Effector memory CD4-positive, alpha-beta T cell (primary cell): ENCODE measurements at places on chromosomes 13 and 19.

- peak; percentile 56 for DNase-seq
Observed at GRCh38 chr19:50147462-50148423, 15.3 kb downstream of the IZUMO2 start.

DNA sequence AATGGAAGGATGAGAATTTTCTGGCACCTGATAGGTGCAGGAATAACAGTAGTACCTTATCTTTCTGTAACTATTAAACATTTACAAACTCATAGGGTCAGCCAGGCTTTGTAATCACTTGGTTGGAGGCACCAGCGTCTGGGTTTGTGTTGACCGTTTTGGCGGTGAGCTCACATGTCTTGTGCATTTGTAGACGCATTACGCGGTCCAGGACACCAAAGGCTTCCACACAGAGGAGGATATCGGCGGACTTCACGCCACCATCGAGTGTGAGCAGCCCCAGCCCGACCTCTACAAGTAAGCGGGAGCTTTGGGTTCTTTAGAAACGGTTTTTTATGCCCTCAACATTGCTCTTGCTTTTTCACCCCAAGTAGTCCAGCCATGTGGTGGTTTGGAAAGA, 129.3 kb downstream of the ATP11A start:
- no peak for DNase-seq

GRCh38 chr13:30805603-30806011, 70.3 kb downstream of the ALOX5AP start:
- DNase-seq: no peak

DNA sequence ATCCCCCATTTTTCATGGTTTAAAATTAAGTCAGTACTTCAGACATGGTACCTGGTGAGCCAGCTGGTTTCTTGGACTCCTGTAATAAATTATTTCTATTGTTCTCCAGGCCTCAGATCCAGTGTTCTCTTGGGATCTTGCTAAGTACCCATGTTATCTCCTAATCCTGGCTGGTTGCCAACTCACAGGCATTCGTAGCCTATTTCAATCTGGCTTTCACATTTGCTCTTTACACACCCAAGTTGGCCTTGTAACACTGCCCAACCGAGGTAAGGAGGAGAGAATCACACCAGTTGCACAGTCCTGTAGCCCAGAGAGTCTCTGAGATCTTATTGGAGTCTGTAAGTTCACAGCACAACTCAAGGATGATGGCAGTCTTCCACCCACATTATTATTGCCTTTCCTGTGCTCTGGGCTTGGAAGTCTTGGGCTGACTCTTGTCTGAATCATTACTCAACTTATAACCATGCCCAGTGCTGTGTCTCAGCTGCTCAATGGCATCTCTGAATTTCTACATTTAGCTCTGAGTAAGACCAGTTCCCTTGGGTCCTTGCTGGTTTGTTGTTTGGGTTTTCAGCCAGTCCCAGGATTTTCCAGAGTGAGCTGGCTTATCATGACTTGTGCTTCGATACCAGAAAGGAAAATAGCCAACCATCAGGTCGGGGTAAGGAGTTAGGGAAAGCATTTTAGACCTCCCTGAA, 76.6 kb upstream of the KLF12 start:
- no peak for DNase-seq

DNA sequence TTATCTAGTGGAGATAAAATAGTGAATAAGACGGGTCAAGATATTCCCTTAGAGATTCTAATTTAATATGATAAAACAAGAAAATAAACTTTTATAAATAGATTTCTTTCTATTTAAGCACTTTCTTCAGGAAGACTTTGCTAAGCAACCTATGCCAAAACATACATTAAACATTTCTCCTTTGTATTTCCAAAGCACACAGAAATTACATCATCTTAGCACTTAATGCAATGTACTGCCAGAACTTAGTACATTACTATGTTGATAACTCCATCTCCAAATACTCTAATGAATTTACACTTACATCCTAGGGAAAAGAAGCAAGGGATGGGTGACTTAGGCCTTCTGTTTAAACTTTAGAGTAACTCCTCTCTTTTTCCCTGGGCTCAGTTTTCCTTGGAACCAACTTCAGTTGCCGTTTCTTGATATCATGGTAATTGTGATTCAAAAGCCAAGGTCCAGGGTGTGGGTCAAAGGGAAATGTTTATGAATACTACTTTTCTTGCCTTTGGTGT, 322.6 kb upstream of the PCDH20 start:
- no peak for DNase-seq

- DNase-seq: no peak
Observed at GRCh38 chr19:30148803-30149202, 206.8 kb downstream of the URI1 start.

DNA sequence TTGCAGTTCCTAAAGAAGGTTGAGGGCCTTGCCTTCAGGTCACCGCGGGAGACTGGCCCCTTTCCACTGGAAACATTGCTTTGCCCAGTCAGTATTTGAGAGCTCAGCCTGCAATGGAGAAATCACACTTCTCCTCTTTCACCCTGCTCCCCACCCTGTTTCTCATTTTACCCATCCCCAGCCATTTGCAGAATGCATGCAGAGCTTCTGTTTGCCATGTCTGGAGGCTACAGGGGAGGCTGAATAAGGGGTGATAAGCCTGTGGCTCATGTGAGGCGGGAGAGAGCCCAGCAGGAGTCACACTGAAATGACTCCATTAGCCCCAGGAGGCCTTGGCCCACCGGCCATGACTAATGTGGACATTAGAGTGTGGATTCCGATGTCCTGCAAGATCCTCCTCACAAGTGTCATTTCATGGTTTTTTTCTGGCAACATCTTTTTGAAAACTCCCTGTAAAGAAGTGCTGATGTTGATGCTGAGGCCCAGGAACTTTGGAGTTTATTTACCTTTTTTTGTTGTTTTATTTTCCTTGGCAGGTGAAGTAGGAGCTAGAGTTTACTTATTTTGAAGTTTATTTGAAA, 6.3 kb downstream of the SPINT2 start:
- DNase-seq: no peak

GRCh38 chr19:35000647-35001501, 751 bp downstream of the GRAMD1A start:
- peak; percentile 68 for DNase-seq

DNA sequence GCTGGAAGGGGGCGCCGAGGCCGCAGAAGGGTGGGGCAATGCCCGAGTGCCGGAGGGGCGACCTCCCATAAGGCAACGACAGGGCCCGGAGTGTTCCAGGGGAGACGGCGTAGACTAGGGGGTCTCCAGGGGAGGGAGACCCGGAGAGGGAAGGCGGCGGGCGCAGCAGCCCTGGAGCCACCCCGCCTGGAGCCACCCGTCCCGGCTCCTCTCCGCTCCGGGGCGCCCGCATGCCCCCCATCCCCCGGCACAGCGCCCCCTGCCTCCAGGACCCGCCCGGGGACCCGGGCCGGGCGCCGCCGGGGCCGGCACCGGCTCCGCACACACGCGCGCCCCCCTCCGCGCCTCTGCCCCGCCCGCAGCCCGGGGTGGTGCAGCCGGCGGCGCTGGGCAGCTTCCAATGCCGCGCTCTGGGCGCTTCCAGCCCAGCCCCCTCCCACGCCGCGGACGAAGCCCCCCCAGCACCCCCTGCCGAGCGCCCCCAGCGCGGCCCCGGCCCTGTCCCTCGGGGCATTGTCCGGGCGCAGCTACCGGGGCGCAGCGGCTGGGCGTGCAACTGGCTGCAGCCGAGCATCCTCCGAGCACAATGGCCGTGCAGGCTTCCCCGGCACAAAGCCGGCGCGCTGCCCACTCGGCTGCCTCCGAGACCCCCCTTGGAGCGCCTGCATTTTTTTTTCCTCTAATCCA, 519 bp downstream of the PTPRS start:
- no peak for DNase-seq

DNA sequence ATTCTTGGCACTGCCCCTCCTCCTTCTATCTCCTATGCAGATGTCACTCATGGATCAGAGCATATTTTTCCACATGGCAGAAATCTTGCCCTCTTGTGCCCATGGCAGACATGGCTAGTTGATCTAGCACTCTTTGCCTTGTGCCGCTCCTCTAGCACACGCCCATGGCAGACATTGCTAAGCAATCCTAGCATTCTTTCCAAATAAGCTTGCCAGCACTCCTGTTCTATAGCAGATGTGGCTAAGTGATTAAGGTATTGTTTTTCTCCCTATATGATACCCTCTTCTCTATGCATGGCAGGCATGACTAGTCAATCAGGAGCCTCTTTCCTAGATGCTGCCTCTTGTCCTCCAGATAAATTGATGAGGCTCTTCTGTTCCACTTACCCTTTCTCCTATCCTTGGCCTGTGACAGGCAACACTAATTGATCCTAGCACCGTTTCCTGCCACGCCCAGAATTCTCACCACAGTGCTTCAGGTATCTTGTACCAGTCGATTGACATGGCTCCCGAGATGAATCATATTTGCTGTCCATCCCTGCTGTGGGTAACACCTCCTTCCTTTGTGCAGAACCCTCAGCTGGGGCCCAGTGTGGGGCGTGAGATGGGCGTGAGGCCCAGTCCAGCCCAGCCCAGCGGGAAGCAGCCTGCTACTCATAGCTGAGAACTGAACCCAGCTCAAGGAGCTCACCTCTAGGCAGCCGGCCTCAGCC, 26.9 kb downstream of the TMED1 start:
- DNase-seq: peak; percentile 14

- DNase-seq: no peak
Observed at GRCh38 chr13:48726711-48727110, 73.0 kb downstream of the CYSLTR2 start.

GRCh38 chr13:96744367-96745331, 249.6 kb downstream of the OXGR1 start:
- DNase-seq: no peak

DNA sequence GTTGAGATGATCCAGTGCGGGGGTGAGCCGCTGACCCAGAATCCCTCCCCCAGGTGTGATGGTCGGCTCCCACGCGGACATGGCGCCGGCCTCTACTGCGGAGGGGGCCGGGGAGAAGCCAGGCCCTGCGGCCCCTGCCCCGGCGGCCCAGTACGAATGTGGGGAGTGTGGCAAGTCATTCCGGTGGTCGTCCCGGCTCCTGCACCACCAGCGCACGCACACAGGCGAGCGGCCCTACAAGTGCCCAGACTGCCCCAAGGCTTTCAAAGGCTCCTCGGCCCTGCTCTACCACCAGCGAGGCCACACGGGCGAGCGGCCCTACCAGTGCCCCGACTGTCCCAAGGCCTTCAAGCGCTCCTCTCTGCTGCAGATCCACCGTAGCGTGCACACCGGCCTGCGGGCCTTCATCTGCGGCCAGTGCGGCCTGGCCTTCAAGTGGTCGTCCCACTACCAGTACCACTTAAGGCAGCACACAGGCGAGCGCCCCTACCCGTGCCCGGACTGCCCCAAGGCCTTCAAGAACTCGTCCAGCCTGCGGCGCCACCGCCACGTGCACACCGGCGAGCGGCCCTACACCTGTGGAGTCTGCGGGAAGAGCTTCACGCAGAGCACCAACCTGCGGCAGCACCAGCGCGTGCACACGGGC, 3.7 kb upstream of the NAT14 start:
- DNase-seq: no peak

- no peak for DNase-seq
Observed at GRCh38 chr13:44818428-44818827, 170.8 kb downstream of the NUFIP1 start.

DNA sequence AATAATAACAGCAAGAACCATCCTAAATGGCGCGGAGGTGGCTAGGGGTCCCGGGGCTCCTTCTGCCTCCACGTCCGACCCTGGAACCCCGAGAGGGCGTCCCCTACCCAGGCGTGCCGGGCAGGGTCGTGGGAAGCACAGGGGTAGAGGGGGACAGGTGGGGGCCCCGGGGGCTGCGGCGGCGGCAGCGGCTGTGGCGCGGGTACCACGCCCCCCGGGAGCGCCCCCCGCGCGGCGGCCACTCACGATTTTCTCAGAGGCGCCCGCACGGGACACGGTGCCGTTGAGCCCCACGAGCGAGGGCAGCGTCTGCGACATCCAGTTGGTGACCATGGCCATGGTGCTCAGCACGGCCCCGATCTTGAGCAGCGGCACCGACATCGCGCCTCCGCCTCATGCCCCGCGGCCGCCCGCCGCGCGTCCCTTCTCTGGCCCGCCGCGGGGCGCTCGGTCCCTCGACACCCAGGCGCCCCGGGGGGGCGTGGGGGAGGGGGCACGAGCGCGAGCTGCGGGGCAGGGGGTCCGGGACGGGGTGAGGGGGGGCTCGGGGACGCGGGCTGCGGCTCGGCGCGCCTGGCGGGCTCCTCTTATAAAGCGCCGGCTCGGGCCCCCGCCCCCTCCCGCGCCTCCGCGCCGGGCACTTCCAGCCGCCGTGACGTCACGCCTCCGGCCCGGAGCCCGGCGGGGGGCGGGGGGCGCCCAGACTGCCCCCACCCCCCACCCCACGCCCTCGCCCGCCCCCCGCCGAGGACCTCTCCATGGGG, 22.9 kb downstream of the OLFM2 start:
- no peak for DNase-seq

DNA sequence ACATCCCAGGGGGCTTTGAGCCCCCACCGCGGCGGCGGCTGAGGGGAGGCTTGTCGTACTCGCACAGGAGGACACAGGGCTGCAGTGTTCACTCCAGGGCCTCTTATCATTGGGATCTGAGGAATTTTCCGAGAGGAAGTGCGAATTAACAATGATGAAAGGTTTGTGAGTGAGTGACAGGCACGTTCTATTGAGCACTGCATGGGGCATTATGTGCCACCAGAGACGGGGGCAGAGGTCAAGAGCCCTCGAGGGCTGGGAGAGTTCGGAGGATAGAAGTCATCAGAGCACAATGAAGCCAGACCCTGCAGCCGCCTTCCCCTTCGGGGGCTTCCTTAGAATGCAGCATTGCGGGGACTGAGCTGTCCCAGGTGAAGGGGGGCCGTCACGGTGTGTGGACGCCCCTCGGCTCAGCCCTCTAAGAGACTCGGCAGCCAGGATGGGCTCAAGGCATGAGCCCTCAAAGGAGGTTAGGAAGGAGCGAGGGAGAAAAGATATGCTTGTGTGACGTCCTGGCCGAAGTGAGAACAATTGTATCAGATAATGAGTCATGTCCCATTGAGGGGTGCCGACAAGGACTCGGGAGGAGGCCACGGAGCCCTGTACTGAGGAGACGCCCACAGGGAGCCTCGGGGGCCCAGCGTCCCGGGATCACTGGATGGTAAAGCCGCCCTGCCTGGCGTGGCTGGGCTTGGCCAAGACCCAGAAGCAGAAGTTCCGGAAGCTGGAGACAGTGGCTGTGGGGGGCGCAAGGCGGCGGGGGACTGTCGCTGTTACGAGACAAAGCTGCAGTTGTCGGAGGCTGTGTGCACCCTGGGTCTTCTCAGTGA, 53.9 kb downstream of the MCF2L start:
- no peak for DNase-seq
